ENCODE measurements at places on chromosomes 12 and 14.

GRCh38 chr12:129659961-129660622 is 243.7 kb downstream of the TMEM132D start:
- DNase-seq = peak; percentile 38

GRCh38 chr14:69701857-69702256 is 65.1 kb upstream of the SRSF5 start:
- no peak for DNase-seq

DNA sequence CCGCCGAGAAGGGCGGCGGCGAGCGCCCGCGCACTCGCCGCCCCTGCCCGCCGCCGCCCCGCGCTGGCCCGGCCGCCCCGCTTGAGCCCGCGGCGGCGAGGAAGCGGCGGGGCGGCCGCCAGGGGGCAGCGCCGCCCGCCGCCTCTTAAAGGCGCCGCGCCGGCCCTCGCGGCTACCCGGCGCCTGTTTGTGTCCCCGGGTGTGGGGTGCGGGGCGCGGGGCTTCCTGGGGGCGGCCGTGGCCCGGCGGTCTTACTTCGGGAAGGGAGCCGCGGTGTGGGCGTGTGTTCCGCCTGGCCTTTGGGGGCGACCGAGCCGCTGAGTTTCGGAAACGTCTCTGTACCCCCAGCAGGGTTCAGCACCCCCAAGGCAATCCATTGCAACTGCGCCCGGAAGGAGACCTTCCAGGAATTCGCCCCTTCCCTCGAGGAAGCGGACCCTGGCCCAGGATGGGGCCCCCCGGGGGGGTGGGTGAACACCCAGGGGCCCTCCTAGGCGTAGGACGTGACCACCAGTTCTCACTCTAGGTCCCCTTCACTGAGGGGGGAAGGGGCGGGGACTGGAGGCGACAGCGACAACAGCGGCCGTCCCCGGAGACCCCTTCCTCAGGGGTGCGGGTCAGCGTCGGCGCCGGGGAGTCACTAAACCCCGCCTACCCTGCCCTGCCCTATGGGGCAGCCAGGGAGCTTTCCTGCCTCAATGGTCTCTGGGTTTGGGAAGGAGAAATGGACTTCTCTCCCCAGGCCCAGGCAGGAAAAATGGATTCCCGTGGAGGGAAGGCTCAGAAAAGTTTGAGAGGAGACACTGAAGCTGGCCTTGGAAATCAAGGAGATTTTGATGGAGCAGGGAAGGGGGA is at the start of gene ITPK1:
ITPK1 (minus strand) TSS at position 105 of the 855 bp plus-strand sequence. CDS start 762 bp downstream, outside the sequence.
- peak; percentile 75 for DNase-seq

DNA sequence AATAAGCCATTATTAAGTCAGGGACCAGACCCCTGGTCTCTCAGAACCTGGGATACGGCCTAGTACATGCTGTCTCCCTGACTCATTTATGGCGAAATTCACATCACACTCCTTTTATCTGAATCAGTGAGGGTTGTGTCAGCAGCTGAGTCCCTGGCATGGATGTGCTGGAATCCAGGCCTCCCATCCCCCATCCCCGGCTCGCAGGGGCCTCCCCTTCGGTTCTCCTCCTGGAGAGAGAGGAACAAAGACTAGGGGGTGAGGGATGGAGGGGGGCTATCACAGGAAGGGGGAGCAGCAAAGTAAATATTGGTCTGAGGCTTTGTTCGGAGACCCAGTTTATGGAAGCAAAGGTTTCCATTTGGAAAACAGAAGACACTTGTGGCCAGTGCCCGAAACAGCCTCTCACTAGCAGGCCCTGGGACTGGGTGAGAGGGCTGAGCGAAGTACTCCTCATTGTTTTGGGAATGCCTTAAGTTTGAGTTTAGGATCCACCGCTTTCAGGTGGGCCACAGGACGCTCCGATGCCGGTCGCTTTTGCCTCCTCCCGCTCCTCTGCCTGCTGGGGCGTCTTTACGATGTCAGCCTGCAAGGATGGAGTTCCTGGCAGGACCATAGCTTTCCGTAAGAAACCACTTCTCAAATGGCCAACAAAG is 145.0 kb downstream of the PRKCH start:
- no peak for DNase-seq

All from SJCRH30 (cell line).